ENCODE measurements at places on chromosomes 3 and 15. TPM values are rescaled to one million over a fixed set of nuclear protein-coding genes. Genes with fewer than 3 reads are reported as not detected.

- no peak for DNase-seq
Observed at GRCh38 chr3:32836601-32837000, 18.8 kb downstream of the TRIM71 start.

GRCh38 chr3:45137656-45138181, 8.5 kb downstream of the CDCP1 start:
- DNase-seq, result no peak

Gene CD47
- 28.5 TPM for total RNA-seq

DNA sequence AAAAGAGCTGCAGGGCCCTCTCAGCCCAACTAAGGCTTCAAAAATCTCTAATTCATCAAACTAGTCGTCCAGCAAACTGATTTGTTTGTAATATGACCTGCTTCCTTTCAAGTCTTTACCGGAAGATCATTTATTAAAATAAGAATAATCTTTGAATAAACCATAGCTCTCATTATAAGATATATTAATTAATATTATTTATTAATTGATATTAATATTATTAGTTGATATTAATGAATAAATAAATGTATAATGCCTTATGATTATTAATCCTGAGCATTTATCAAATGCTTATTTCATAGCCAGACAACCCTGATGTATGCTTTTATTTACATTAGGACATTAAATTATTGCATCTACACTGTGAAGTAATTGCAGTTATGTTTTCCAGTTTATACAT, 550.7 kb upstream of the ALCAM start:
- DNase-seq, result no peak

Gene SCG5
- total RNA-seq, result 4.0 TPM

- DNase-seq, result no peak
Observed at GRCh38 chr3:161737171-161737570, 240.6 kb downstream of the OTOL1 start.
